Inflammatory macrophage (primary cell): ENCODE measurements at places on chromosomes 2 and 18.

DNA sequence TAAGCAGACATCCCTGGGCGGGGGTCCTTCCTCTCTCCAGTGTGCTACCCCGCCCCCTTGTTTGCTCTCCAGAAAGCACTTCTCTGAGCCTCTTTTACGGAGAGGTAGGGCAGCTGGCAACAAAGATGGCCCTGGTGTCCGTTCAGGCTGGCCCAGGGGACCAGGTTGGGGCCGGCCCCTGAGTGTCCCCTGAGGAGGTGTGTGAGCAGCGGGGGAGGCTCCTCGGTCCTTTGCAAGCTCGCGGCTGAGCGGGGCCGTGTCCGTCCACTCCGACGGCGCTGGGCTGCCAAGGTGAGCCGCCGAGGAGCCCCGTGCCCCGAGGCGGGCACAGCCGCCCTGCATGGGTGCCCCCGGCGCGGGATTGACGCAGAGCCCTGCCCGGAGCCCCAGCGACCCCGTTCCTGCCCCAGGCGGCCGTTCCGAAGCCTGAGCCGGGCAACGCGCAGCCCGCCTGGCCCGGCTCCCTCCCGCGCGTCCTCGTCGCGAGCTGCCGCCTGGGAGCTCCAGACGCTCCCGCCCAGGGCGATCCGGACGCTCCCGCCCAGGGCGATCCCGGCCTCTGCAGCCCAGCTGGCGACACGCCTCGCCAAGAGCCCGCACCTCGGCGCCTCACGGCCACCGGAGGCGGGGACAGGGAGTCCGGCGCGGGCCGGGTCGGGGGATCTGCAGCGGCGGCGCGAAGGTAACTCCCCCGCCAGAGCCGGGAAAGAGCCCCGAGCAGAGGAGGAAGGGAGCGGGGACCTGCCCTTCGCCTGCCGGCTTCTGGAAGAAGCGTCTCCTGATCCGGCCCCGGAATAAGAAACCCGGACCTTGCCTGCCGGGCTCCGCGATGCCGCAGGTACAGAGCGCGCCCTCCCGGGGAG lies at the start of gene PROKR1:
TSS of gene PROKR1 (plus strand) at position 569 of the 863 bp plus-strand sequence. CDS start 2,243 bp downstream, outside the sequence.
- peak; percentile 21 for DNase-seq

- no peak for DNase-seq
Measured at GRCh38 chr18:59512025-59512755, 153.1 kb upstream of the LMAN1 start.

GRCh38 chr2:30231996-30232800 lies 864 bp downstream of the LBH start:
- DNase-seq: peak; percentile 11

DNA sequence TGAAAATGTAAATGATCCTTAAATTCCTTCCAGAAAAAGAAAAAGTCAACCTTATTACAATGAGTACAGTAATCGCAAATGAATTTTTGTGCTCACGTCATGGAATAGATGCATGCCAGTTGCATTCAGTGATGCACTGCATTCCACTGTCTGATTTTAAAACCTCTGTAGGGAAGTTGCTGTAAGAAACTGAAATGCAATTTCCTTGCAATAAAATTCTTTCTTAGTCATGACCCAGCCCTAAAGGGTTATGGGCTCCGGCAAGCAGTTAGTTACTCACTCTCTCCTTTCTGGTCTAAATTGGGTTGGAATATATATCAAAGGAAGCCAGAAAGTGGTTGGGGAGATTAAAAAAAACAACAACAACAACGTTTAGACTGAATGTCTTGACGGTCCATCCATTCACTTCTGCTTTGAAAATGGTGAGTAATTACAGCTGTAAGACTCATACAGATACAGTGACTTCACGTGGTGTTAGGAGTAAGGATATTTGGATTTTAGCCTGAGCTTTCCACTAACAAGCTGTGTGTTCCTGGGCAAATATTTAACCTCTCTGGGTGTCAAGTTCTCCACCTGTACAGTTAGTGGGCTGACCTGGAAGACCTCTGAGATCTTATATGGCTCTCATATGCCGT lies 8.6 kb upstream of the RND3 start:
- no peak for DNase-seq

GRCh38 chr2:109046925-109047508 lies 58.0 kb upstream of the EDAR start:
- peak; percentile 57 for DNase-seq

DNA sequence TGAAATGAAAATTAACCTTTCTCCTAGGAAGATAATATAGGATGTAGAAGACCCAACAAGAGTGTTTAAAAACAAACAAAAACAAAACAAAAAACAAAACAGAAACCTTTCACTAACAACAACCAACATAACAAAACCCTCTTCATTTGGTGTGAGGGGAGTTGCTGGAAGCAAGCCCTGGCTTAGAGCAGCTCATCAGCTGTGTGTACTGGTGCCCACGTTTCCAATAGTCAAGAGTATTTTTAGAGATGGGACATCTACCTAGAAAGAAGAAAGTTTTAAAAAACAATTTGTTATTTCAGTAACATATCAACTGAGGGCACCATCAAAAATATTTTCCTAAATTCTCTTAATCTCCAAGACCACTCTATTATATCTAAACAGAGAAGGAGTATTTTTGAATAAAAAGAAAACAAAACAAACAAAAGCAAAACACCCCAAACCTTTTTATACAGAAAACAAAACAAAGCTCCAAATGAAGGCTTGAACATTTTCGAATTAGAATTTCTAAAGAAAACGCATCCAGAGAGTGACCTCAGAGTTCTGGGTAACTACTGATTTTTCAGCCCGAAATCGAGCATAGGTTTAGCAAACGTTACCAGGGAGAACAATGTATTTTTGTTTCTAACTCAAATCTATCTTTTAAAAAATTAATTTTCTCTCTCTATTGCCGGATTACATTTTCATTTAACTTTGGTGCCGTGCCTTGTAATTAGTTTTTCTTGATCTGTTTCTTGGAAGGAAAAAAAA lies 134.6 kb downstream of the INSIG2 start:
- peak; percentile 4 for DNase-seq

- peak; percentile 56 for DNase-seq
Measured at GRCh38 chr2:45494275-45494977, 116.6 kb downstream of the SRBD1 start.

DNA sequence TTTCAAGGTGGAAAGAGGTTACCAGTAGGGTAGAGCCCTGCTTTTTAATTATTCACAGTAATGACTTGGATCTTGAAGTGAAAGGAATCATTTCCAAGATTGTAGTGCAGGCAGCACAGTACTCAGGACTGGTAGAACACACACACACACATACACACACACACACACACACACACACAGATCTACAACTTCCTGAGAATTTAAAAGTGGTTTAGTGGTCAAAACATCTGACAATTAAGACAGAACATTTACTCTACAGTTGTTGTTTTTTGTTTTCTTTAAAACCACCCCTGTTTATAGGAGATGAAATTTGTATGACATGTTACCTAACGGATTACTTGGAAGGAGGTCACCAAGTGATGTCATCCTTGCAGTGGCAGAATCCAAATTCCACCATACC lies 146.7 kb upstream of the VRK2 start:
- no peak for DNase-seq

DNA sequence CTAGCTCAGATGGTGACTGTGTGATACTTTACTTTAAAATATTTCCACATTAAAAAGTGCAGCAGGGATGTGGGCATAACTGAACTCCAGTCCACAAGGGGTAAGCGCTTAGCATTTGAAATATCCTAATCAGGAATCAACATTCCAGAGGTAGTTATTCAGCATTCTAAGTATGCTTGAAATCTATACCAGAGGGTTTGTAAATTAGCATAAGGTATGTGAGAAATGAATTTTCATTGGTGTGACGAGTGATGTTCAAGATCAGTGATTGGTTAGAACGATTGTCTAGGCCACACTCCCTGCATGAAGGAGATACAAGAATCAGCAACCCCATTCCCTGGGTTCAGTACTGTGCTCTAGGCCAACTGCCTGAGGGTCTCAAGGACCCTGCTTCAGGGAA lies 42.6 kb downstream of the MAPK4 start:
- no peak for DNase-seq

- no peak for DNase-seq
Measured at GRCh38 chr2:108417254-108417653, 31.8 kb upstream of the GCC2 start.

GRCh38 chr18:71831039-71831438 lies 713.1 kb downstream of the CBLN2 start:
- no peak for DNase-seq

- DNase-seq: no peak
Measured at GRCh38 chr2:86370579-86370978, 33.2 kb upstream of the REEP1 start.

- no peak for DNase-seq
Measured at GRCh38 chr2:55518841-55519165, 715 bp upstream of the CFAP36 start.

GRCh38 chr2:111975053-111975552 lies 76.7 kb downstream of the MERTK start:
- peak; percentile 14 for DNase-seq

DNA sequence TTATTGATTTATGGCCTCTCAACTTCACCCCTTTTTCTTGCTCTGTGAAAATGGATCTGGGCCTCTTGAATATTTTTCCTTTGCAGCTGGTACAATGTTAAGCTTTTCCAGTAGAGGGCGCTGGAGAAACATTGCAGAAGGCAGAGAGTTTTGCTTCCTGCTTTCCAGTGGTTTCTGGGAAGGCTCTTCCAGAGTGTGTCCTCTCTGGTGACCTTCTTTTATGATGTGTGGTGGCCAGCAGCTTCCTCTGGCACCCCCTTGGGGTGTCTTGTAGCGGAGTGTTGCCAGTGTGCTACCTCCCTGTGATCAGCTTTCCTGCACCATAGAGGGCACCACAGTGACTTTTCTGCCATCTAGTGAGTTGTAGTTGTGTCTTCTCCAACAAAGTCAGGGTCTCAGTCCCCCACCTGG lies 25.4 kb upstream of the MGAT5 start:
- peak; percentile 49 for DNase-seq

DNA sequence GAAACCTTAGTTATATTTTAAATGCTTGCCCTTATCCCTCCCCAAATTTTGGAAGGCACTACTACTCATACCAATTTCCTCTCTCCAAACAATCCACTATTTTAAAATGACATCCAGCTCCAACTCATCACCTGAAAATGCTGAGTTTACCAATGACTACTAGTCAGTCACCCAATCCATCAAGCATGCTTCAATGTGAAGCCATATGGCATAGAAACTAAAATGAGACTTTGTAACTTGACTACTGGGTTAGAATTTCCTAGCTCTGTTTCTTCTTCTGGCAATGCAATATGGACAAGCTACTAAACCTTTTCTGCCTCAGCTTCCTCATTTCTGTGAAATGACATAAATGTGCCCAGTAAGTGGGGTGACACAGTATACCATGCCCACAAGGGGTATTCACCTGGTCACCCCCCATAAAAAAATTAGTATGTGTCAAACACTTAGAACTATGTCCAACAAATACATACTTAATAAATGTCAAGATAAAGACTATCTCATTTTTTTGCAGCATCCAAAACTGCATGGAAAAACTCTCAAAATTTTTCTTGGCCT lies 10.0 kb upstream of the STPG4 start:
- no peak for DNase-seq
